ENCODE measurements at places on chromosomes 5 and 9.

- no peak for DNase-seq
Measured at GRCh38 chr9:100440071-100440470, 13.1 kb downstream of the MSANTD3 start.

- no peak for DNase-seq
Measured at GRCh38 chr5:94175912-94176311, 434.5 kb upstream of the POU5F2 start.

DNA sequence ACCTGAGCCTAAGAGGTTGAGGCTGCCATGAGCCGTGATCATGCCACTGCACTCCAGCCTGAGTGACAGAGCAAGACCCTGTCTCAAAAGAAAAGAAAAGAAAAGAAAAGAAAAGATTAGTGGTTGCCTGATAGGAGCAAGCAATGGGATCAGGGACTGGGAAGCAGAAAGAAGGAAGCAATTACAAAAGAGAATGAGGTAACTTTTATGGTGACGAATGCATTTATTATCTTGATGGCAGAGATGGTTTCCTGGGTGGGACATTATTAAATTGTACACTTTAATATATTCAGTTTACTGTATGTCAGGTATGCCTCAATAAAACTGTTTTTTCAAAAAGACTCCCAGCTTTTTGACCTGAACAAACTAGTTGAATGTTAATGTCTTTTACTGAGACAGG lies 7.5 kb upstream of the PFDN1 start:
- no peak for DNase-seq

- no peak for DNase-seq
Measured at GRCh38 chr9:37066139-37066725, 32.2 kb upstream of the PAX5 start.

GRCh38 chr9:33143241-33143661 lies 23.9 kb downstream of the B4GALT1 start:
- DNase-seq: peak; percentile 70

- DNase-seq: no peak
Measured at GRCh38 chr5:8756498-8757084, 789.3 kb downstream of the SEMA5A start.

DNA sequence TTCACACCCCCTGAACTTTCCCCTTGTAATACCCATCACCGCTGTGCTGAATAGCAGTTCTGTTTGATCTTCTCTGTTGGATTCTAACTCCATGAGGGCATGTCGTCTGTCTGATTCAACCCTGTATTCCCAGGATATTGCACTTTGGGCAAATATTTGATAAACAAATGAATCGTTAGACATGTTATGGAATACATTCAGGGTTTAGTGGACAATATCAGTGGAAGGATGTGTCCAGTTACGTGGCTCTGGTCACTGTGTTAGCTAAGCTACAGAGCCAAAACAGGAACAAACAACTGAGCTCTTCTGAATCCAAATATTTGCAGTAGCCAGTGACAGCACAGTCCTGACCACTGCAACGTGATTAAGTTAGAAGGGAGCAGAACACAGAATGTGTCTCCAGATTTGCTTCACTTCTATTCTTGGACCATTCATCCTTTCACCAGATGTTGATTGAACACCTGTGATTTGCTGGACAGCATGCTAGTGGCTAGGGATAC lies 13.2 kb downstream of the ANGPTL2 start:
- no peak for DNase-seq

DNA sequence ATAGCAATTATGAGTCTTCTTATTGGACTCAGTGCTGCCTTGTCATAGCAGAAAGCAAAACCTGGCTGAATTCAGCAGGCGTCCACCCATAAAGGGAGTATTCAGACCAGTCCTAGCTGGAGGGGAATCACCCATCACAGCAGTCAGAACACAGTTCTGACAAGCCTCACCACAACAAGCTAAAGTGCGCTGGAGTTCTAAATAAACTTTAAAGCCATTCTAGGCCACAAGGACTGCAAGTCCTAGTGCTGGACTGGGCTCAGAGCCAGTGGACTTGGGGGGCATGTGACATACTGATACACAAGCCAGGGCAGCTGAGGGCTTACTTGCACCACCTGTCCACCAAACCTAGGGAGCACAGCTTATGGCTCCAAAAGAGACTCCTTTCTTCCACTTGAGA lies 115.3 kb upstream of the PCSK5 start:
- DNase-seq: no peak

Data from inflammatory macrophage (primary cell).